Thyroid gland (tissue), 4 donors: ENCODE measurements at places on chromosomes 1 and 21. TPM values are rescaled to one million over a fixed set of nuclear protein-coding genes. Genes with fewer than 3 reads are reported as not detected.

Gene AJAP1
- 1.1 TPM for total RNA-seq

Gene TRIM63
- total RNA-seq = 0.39 TPM

Gene RNU11
- total RNA-seq = not detected

Gene RABGGTB
- total RNA-seq = 80.1 TPM

Gene CMPK1
- 122 TPM for total RNA-seq

Gene C1orf185
- total RNA-seq = not detected

Gene OTUD3
- total RNA-seq = 8.2 TPM

Gene RGS7
- total RNA-seq = 0.39 TPM

Gene KCNN3
- 5.3 TPM for total RNA-seq

Gene LYST
- total RNA-seq = 47.3 TPM

Gene ALPL
- 4.7 TPM for total RNA-seq

Gene KRTAP13-2
- total RNA-seq = not detected

Gene RIPK4
- total RNA-seq = 22.2 TPM

Gene PLA2G2E
- not detected for total RNA-seq

Gene S100A9
- total RNA-seq = 59.5 TPM

Gene CLEC20A
- total RNA-seq = not detected

Gene FCRL6
- total RNA-seq = 1.1 TPM

Gene ASTN1
- total RNA-seq = 0.11 TPM

Gene KRTAP20-2
- total RNA-seq = not detected

Gene S100A7A
- total RNA-seq = not detected

Gene SELP
- 6.2 TPM for total RNA-seq

Gene EPHA10
- not detected for total RNA-seq

Gene SRGAP2
- 27.2 TPM for total RNA-seq

Gene CACHD1
- total RNA-seq = 25.1 TPM

Gene CYP4A22
- not detected for total RNA-seq

Gene AGT
- total RNA-seq = 8.3 TPM

Gene ZYG11A
- total RNA-seq = 5.2 TPM

Gene CLIC6
- total RNA-seq = 3.9 TPM

Gene COL6A1
- total RNA-seq = 157 TPM

Gene KANK4
- 0.56 TPM for total RNA-seq

Gene MAP10
- total RNA-seq = 3.8 TPM

Gene EIF4G3
- total RNA-seq = 102 TPM

Gene KIF26B
- total RNA-seq = 6.2 TPM

Gene PTPRC
- 19.2 TPM for total RNA-seq

Gene KIF14
- total RNA-seq = 0.22 TPM

Gene KIF17
- 11.5 TPM for total RNA-seq

Gene NBPF4
- total RNA-seq = not detected

Gene FAM229A
- 20.0 TPM for total RNA-seq

Gene NTNG1
- total RNA-seq = 0.54 TPM

Gene TNFSF18
- total RNA-seq = not detected
